Left cardiac atrium (tissue), 4 donors: ENCODE measurements at places on chromosomes 1 and 21.

DNA sequence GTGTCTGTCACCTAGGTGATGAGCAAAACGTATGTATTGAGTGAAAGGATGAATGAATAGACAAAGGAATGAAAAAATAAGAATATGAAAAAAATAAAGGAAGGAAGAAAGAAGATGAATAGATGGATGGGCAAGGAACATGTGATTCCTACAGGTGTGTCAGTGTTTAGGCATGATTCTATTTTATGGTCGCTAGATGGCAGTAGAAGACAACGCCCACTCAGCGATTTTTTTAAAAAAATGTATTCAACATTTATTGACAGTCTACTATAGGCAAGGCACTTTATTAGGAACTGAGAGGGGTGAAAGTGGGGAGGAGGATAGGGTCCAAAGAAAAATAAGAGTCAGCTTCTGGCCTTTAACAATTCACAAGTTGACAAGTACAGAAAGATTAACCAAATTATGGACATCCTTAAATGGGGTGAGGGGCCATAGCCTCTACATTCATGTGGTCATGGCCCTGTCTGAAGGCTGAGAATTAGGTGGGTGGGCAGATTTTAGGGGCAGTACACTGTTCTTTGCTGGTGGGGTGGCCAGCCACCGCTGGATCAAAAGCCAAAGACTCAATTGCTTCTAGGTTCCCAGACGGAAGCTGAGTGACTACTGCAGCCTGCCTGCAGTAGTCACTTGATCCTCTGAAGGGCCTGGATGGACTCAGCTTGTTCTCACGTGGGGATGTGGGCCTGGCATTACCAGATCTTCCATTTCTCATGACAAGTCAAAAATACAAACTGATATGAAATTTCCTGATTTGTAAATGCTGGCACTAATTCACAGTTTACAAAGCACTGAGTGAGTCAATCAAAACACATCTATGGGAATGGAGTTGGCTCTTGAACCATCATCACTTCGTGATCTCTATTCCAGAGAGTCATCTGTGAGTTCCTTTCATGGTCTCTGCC lies 83.9 kb downstream of the FASLG start:
- DNase-seq, result no peak

DNA sequence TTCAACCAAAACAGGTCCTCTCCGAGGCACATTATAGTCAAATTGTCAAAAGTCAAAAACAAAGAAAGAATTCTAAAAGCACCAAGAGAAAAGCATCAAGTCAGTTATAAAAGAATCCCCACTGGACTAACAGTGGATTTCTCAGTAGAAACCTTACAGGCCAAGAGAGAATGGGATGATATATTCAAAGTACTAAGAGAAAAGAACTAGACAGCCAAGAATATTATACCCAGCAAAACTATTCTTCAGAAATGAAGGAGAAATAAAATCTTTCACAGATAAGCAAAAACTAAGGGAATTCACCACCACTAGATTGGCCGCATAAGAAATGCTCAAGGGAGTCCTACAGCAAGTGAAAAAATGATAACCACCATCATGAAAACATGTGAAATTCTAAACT lies 16.1 kb downstream of the OLFML3 start:
- DNase-seq, result no peak

DNA sequence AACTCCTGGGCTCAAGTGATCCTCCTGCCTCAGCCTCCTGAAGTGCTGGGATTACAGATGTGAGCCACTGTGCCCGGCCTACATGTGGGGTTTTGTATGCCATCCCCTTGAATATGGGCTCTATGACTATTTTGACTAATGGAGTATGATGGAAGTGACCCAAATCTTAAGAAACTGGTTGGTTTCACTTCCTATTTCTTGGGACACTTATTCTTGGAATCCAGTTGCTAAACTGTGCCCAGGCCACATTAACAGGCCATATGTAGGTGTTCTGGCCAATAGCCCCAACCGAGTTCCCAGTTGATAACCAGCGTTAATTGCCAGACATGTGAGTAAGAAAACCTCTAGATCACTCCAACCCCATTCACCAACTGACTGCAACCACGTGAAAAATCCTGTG lies 36.3 kb upstream of the CLIC4 start:
- no peak for DNase-seq

DNA sequence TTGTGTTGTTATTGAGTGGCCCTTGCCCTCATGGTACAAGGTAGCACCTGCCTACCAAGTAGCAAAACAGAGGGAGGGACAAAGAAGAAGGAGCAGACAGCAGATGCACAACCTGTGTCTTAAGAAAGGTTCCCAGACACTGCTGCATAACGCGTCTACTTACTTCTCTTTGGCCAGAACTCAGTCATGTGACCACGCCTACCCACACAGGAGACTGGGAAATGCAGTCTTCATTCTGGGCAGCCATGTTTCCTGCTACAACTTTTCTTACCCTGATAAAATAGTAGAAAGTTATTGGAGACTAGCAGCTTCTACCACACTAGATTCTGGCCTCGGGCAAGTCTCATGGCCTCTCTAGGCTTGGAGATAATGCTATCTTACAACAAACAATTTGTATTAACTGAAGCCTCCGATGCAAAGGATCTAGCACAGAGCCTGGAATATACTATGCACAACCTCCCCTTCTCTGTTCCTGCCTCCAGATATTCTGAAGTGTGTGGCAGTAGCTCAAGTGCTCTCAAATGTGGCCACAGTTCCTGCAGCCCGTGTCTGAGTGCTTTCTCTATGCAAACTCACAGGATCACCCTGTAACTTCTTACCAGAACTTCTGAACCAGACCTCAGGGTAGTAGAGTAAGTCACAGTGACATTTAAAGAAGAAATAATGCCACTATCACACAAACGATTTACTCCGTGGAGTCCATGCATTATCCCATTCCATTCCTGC lies 34.1 kb upstream of the BTG2 start:
- peak; percentile 72 for DNase-seq

DNA sequence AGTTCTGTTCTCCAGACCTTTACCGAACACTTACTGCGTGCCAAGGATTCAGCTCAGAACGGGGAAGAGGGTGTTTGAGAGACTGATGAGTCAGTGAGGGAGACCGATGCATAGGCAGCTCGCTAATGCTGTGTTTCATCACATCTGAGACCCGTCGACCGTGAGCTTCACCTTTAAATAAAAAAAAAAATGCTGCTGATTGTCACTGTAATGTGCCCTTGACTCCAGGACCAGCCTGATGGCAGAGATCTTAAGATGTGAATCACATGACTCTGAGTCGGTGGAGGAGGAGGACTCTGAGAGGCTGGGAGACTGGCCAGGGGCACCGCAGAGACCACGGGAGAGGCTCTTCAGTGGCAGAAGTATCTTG lies 28.8 kb downstream of the SPSB1 start:
- no peak for DNase-seq

DNA sequence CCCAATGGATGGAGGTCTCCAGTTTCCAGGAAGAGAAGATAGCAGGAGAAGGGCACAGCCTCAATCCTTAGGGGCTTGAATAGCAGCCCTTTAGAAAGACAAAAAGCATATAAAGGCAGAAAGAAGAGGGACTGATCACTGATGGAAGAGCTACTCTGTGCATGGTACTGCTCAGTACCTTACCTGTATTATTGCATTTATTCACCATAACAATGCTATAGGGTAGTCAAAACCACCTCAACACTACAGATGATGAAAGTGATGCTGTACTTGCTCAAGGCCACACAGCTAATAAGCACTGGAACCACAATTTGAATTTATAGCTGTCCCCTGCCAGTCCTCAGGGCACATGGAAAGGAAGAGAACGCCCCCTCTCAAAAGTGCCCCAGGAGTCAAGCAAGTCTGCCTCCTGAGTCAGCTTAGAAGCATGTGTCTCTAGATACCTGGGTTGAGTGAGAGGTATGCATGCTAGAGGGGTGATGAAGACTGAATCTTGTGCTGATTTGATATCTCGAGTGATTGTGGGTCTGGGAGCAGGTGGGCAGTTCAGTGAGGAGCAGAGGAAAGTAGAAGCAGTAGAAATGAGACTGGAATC lies 13.6 kb downstream of the DDAH1 start:
- DNase-seq, result no peak

DNA sequence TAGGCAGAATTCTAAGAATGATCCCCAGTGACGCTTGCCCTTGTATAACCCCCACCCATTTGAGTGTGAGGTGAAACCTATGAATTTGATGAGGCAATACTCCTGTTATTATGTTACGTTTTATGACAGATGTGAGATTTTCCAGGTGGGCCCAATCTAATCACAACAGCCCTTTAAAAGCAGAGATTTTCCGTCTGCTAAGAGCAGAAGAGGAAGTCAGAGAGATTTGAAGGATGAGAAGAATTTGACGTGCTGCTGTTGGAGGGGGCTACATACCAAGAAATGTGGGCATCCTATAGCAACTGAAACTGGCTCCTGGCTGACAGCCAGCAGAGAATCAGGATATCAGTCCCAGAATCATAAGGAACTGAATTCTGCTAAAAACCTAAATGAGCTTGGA lies 2.4 kb upstream of the SLC19A2 start:
- DNase-seq, result no peak

DNA sequence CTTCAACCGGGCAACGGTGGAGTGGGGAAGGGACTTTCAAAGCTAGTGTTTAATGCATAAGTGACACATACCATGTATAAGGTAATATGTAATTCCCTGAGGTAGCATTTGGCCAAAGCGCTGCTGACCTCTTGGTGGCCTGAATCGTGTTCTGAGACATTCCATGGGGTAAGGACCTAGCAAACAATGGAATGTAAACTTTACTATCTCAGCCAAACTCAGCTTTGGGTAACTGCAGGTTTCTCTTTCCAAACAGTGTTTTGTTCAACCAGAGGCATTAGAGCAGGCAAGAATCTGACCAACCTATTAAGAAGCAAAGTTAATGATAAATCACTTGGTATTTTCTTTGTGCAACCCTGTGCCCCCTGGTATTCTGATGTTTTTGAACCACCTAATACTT lies 22.0 kb downstream of the TGFB2 start:
- no peak for DNase-seq

- no peak for DNase-seq
These were observed 3.7 kb downstream of the ATF3 start for GRCh38 chr1:212612041-212612961.

GRCh38 chr1:227215863-227216510 lies 102.3 kb downstream of the CDC42BPA start:
- no peak for DNase-seq

- no peak for DNase-seq
These were observed 73.0 kb downstream of the GLIS1 start for GRCh38 chr1:53665996-53666395.

- DNase-seq, result no peak
These were observed 18.3 kb upstream of the HSPA13 start for GRCh38 chr21:14401217-14401616.

DNA sequence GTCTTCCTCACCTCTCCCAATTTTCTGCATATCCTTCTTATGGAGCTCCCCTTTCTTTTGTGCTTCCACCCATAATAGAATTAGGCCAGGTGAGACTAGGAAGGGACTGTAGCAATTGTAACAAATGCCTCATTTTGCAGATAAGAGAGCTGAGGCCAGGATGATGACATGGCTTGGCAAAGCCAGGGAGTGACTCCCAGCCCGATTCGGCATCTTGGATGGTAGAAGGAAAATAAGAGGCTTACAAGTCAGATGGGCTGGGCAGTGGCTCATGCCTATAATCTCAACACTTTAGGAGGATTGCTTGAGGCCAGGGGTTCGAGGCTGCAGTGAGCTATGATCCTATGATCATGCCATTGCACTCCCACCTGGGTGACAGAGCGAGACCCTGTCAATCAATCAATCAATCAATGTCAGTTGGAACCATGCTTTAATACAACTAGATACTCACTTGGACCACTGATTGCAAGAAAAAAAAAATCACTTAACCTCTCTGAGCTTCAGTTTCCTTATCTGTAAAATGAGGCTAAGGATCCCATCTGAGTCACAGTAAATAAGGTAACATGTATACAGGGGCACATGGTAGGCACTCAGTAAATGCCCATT lies 51.6 kb downstream of the PLEKHA6 start:
- DNase-seq, result no peak

DNA sequence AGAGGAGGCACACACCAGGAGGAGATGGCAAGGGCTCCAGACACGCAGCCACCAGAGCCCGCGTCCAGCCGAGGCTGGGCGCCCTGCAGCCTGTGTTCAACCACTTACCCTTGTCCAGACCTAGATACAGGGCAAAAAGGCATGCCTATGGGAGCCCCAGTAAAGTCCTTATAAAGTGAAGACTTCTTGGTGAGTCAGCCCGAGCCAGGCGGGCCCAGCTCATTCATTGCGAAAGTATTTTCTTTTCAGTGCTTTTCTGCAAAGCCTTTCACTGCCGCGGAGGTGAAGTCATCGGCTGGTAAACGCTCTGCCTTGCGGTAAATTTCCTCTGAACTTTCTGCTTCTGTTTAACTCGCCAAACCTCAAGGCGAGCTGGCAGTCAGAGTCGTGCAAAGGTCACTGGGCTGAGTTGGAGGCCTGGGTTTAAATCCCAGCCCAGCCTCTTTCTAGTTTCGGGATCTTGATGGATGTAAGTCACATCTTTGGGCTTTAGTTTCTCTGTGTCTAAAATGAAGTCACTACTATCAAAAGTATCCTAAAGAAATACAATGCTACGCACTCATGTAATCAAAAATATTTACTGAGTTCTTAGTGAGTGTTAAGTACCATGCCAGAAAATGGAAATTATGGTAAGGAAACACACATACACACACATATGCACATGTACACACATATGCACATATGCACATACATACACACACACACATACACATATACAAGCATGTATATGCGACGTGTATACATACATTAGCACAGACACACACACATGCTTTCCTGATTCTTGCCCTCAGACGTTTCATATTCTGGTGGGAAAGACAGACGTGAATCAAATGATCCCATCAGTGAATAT lies 54.7 kb upstream of the IFFO2 start:
- DNase-seq, result peak; percentile 76
